NCI-H2107 (cell line): ENCODE measurements at places on chromosomes 12 and 14.

- no peak for DNase-seq
Observed at GRCh38 chr12:116245189-116245588, 32.3 kb downstream of the MED13L start.

GRCh38 chr14:86574051-86574777 lies 1044.3 kb downstream of the FLRT2 start:
- DNase-seq = no peak

DNA sequence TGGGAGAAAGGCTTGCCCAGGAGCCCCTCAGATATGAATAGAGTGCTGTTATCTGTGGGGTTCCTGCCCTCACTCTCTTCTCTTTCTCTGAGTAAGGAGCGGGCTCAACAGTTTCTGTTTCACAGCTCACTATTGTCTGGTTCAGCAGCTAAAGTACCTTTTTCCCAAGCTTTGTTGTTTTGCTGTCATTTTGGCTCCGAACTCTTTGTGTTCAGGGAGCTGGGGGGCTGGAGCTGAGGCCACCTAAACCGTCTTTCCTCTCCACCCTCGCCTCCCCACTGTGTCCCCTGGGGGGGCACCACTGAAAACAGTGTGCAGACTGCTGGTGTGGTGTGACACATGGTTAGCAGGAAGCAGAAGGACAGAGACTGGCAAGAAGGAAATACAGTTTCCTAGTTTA lies 51.4 kb downstream of the FBXW8 start:
- no peak for DNase-seq

DNA sequence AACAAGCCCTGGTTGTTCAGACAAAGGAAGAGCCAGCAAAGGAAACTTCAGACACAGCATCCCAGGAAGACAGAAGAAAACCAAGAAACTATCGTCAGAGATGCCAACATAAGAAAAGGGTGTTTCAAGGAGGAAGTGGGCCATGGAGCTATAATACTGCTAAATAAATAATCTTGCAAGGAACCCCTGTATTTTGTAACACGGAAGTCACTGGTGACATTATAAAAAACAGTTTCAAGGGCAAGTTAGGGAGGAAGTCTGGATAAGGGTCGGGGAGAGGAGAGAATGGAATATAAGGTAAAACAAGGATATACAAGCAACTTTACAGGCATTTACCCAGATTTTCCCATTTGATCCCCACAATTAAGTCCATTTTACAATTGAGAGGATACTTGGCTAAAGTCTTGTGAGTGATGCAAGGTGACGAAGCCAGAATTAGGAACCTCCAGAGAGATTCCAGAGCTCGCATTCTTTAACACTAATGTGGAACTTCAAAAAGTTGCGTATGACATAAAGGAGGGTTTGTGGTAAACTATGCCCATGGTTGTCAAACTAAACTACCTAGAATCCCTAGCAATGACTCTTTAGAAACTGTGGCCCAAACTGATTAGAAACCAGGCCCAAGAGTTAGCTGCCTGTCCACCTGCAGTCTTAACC lies 46.4 kb downstream of the PPM1H start:
- DNase-seq = no peak

GRCh38 chr14:101078892-101079221 lies 175.3 kb upstream of the RTL1 start:
- DNase-seq = no peak

DNA sequence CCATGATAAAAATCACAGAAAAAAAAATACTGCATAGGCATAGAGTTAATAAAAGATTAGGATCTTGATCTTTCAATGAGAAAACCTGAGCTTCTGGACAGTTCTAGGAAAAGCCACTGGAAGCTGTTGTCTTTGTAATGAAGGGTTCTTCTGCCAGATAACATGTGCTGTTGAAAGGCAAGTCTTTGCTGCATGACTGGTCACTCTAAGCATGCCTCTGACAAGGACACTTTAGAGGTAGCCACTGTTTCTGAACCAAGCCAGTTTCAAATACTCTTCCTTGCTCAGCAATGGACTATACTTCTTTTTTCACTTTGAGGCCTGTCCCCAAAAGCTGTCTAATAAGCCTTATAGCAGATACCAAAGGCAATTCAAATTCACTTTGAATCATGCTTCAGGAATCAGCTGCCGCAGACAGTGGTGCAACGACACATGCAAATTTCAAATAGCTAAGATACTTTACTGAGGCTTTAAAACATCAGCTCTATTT lies 70.2 kb downstream of the BTG1 start:
- no peak for DNase-seq

DNA sequence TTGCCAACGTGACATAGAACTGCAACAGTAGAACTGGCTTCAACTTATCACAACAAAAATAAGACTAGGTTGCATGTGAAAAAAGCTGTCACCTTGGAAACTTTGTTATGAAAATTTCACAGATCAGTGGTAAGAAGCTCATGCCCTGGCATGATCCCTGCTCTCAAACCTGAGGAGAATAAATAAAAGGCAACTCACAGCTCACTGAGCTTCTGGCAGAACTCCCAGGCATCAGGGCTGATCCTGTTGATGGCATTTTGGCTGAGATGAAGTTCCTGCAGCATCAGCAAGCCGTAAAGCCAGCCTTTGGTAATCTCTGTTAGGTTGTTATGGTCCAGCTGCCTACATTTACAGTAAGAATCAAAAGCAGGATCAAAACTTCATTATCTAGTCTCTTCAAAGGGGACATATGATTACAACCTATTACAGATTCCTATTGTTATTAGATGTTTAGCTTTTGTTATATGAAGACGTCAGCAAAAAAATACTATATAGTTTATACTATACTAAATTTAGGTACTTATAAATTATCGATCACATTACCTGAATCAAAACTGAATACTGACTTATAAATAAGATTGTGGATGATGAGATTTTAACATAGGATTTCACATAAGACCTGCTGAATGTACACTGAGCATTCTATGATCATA lies 32.0 kb downstream of the LRIG3 start:
- no peak for DNase-seq

DNA sequence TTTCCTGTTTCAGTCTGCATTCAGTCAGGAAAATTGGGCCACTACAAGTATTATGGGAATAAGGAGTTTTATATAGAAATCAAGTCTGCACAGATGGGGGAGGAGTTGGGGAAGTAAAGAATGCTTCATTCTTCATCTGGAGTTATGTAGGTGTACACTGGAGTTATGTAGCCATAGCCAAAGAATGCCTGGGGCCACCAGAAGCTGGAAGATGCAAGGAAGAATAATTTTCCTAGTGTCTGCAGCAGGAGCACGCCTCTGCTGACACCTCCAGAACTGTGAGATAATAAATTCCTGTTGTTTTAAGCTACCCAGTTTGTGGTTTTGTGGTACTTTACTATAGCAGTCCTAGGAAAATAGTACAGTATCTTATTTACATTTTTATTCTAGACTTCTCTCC lies 333.4 kb downstream of the NELL2 start:
- DNase-seq = no peak

DNA sequence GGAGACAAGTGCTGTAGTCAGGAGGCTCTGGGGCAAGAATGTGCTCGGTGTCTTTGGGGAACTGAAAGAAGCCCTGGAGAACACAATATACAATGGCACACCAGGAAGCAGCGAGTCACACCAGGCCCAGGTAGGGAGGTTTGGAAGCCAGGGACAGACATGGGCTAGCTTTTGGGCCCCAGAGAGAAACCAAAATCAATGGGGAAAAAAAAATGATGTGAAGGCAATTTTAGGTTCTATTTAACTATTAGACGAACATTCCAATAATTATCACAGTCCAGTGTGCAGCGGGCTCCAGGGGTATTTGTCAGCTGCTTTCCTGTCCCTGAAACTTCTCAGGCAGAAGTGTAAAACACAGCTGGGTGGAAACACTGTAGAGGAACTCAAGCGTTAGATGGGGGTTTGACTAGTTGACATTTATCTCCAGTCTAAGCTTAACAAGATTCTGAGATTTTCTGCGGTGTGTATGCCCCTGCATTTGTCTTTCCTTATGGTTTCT lies 21.8 kb upstream of the EGLN3 start:
- DNase-seq = no peak

DNA sequence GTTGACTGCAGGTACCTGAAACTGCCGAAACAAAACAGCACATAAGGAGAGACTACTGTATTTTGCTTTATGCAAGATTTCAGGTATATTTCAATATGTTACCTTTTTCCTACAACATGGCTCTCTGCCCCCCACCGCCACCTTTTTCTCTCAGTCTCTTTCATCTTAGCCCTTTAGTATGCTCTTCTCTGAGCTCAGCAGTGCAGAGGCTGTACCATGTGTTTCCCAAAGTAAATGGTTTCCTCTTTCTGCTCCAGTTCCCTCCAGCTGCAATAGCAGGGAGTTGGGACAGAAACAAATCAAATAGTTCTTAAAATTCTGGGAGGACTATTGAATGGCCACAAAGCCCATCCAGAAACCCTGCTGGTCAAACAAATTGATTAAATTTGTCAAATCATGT lies 4.3 kb downstream of the AMN1 start:
- no peak for DNase-seq

- DNase-seq = no peak
Observed at GRCh38 chr14:32542507-32542906, 213.4 kb downstream of the AKAP6 start.

GRCh38 chr12:105324704-105325103 lies 5.8 kb upstream of the C12orf75 start:
- no peak for DNase-seq

GRCh38 chr14:78508023-78508422 lies 337.9 kb downstream of the NRXN3 start:
- no peak for DNase-seq

- DNase-seq = no peak
Observed at GRCh38 chr14:93986955-93987354, 10.1 kb upstream of the CCDC197 start.

- DNase-seq = no peak
Observed at GRCh38 chr12:98421316-98421715, 94.1 kb upstream of the TMPO start.

GRCh38 chr14:68692916-68693771 lies 99.7 kb downstream of the ZFP36L1 start:
- DNase-seq = no peak

GRCh38 chr12:57626111-57626920 lies 6.7 kb downstream of the B4GALNT1 start:
- no peak for DNase-seq

DNA sequence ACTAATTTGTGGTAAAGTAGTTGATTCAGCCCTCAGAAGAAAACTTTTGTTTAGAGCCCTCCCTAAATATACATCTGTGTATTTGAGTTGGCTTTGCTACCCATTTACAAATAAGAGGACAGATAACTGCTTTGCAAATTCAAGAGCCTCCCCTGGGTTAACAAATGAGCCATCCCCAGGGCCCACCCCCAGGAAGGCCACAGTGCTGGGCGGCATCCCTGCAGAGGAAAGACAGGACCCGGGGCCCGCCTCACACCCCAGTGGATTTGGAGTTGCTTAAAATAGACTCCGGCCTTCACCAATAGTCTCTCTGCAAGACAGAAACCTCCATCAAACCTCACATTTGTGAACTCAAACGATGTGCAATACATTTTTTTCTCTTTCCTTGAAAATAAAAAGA lies 2.7 kb downstream of the FZD10 start:
- DNase-seq = no peak

DNA sequence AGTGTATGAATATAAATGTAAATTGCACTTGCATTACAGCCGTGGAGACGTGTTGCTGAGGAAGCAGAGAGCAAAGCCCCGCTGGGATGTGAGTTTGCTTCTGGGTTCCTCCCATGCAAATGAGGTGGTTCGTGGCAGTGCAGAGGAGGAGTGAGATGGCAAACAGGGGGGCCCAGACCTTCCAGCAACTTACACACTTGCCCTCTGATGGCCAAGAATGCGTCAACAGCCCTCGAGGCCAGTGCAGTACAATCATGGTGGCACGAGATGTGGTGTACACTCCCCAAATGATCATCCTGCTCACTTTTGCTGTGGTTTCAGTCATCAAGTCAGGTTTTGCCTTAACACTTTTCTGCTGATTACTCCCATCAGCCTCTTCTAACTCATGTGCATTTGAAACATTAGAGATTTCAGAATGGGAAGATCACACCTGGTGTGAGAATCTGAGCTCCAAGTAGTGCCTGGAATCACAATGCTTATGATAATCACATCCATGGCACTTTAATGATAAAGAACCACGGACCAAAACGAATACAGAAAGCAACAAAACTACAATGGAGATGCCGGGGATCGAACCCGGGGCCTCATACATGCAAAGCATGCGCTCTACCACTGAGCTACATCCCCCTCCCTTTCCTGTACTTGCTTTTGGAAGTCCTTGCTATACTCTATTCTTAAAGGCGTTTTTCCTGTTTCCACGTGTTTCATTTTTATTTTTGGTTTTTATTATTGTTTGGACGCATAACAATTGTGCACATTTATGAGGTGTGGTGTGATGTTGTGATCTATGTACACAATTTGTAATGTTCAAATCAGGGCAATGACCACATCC lies 7.0 kb upstream of the UBC start:
- DNase-seq = no peak

GRCh38 chr12:45309836-45310626 lies 94.1 kb downstream of the ANO6 start:
- no peak for DNase-seq

- no peak for DNase-seq
Observed at GRCh38 chr12:89676930-89677329, 31.7 kb downstream of the ATP2B1 start.

GRCh38 chr12:92721130-92721529 lies 18.3 kb downstream of the PLEKHG7 start:
- no peak for DNase-seq

DNA sequence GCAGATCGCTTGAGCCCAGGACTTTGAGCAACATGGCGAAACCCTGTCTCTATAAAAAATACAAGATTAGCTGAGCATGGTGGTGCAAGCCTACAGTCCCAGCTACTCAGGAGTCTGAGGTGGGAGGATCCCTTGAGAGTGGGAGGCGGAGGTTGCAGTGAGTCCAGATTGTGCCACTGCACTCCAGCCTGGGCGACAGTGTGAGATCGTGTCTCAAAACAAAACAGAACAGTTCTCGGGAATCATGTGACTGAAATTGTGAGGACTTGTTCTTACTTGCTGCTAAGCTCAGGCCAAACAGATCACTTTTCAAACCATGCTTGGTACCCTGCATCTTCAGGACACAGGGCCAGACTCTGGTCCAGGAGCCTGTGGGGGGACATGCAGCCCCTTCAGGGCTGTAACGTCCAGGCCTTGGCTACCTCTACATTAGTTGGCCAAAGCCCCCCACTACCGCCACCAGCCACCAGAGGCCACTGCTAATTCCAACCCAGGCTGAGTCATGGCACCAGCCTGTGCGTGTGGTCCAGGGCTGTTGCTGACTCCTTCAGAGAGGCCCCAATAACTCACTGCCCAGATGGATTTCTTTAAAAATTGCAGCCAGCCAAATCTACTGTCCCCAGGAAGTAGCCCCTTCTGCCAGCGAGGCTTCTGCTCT lies 33.4 kb upstream of the SYNDIG1L start:
- no peak for DNase-seq
